ACHN (cell line): ENCODE measurements at places on chromosomes 4 and X.
A peak's percentile ranks its signal among the peaks of the same experiment; 100 is the strongest.

- no peak for DNase-seq
These were observed 1.8 kb downstream of the PNMA5 start for GRCh38 chrX:152992115-152992514.

DNA sequence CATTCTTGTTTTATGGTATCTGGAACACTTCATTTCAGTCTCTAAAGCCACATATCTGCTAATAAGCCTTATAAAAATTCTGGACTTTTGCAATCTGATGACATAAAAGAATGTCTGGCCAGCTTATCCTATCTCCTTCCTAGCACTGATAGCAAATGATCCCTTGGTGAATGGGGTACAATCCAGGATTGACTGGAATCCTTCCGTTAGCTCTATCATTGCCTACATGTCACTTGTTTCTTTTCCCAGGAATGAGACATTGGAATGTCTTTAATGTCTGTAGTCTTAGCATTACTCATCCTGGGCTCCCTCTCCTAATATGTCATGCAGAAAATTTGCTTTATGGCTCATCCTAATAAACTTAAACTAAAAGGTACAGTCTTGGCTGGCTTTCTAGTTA, 14.8 kb upstream of the PABPC4L start:
- peak; percentile 29 for DNase-seq

DNA sequence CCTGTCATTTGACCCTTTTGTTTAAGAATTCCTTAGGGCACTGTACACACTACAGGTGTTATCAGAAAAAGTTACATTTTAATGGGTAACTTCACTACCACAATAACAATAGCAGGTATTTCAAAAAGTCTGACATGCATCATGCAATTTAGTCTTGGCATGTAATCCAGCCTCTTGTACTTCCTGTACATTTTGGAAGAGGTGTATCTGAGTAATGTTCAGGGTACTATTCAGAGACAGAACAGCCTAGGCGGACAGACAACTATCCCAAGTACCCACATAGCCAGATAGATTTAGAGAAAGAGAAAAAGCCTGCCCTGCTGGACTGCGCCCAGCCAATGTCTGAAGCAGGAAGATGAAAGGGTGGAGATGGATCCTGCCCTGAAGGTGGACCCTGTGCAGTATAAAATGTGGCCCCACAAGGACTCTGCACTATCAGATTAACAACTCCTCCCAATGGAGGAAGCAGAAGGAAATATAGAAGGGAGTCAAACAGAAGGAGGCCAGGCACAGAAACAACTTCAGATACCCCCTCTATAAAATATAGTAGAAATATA, 8.5 kb downstream of the UGT2B7 start:
- DNase-seq = no peak

DNA sequence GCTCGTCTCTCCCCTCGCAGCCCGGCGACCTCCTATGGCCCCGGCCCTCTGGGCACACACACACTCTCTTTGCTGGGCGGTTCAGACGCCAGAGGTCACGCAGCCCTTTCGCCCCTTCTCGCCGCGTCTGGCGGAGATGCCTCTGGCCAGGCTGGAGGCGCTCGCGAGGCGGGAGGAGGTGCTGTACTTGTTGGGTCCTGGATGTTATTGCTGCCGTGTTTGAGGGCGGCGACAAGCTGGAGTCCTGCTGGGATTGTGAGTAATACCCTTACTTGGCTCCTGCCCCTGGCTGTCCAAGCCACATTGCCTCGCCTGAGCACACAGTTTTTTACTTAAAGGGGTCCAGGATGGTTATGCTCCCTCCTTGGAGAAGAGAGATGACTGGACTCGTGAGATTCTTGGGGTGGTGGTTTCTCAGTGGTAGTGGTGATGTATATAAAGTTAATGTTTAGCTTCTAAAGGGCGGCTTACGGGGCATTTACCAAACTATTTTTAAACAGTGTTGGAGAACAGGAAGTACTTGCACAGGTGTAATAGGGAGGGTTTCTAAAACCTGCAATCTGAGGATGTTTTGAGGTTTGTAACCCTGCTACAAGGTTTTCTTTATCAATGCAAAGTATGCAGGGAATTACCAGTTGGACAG, 572 bp downstream of the USP53 start:
- peak; percentile 92 for DNase-seq

DNA sequence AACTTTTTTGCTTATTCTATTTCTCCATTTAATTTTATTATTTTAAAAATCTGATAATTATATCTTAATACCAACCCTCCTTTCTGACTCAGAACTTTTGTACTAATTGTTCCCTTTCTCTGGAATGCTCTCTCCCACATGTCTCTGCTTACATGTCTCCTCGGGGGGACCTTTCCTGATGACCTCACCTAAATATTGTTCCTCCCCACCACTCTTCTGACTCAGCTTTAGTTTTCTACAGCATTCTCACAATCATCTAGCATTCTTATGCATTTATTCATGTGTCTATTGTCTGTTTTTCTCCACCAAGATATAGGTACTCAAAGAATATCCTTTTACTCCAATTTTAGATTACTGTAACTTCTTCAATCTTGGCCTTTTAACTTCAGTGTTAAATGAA, 128.7 kb downstream of the MSL3 start:
- no peak for DNase-seq

GRCh38 chr4:98530572-98530971, 127.8 kb downstream of the TSPAN5 start:
- DNase-seq = no peak

DNA sequence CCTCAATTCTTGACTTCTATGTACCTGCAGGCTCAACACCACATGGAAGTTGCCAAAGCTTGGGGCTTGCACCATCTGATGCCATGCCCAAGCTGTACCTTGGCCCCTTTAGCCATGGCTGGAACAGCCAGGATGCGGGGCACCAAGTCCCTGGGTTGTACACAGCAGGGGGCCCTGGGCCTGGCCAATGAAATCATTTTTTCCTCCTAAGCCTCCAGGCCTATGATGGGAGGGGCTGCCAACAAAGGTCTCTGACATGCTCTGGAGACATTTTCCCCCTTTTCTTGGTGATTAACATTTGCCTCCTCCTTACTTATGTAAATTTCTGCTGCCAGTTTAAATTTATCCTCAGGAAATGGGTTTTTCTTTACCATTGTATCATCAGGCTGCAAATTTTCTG, 1428.1 kb downstream of the C4orf33 start:
- no peak for DNase-seq

DNA sequence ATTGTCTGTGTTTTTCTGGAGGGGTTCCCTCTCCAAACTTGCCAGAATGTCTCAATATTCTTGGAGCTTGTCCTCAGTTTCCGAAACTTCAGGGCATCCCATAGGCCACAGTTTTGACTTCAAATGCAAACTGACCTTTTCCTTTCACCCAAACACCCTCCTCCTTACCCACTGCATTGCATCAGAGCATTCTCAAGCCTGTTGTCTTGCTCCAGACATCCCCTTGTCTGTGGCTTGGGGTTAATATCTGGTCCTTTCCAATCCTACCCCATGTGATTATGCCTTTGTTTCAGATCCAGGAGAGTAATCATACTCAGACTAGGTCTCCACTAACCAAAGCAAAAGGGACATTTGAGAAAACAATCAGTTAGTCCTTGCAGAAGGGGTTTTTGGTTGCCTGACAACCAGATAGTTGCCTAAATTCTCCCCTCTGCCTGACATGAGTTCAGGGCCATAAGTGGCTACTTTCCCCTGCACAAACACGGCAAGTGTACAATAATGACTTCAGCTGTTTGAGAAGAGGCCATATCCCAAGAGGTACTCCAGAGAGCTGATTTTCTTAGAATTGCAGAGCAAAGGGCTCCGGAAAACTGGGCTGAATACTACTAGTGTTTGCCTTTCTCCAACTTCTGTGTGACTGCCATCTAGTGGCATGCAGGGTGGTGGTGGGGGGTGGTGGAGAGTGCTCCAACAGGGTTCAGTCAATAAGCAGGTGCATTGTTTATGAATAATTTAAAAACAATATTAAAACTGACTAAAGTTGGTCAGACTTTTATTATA, 130.2 kb downstream of the CHRDL1 start:
- peak; percentile 15 for DNase-seq

GRCh38 chr4:106809076-106809475, 227.0 kb downstream of the DKK2 start:
- peak; percentile 42 for DNase-seq

- DNase-seq = no peak
These were observed 434.9 kb upstream of the GALNTL6 start for GRCh38 chr4:171378323-171378722.

GRCh38 chrX:22025751-22026150, 6.4 kb upstream of the PHEX start:
- DNase-seq = no peak

- DNase-seq = no peak
These were observed 47.4 kb downstream of the TMPRSS11E start for GRCh38 chr4:68494688-68495087.

GRCh38 chr4:24160358-24160757, 270.5 kb upstream of the PPARGC1A start:
- DNase-seq = no peak

DNA sequence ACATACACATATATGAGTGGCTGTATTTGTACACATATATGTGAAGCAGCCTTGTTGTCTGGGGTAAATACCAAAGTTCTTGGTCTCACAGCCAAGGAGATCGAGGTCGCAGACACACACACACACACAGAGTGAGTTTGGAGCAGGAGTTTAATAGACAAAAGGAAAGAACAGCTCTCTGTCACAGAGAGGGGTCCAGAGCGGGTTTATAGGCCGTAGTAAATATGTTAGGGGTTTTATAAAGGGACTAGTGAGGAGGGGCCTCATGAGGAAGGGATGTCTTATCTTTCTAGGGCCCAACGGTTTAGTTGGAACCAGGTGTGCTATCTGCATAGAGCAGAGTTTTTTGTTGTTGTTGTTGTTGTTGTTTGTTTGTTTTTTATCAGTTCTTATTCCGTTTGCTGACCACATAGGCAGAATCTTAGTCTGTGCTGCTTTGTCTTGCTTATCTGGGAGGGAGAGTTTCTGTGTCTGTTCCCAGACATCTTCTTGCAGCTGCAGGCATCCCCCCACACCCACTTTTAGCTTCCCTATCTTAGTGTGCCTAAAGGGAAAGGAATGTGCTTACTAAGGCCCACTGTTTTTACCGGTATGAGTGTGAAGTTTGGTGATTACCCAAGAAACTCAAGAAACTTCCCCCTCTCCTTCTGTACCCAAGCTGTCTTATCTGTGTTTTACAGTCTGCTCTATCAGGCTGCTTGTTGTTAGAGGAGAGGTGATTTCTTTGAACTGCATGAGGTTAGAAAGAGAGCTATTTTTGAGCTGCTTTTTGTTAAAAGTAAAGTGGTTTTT, 91.9 kb downstream of the TENT5D start:
- no peak for DNase-seq

DNA sequence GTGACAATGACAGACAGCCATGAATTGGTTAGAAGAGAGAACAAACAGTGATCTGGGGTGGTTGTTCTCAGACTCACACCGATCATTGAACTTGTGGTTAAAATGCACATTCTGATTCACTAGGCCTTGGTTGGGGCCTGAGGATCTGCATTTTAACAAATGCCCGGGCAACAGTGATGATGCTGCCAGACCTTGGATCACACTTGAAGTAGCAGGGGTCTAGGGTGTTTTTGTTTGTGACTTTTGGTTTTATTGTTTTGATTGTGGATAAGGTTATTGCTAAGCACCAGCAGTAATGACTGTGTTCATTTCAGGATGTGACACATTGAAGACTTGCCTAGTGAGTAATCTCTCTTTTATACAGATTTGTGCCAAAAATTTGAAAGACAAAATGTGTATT, 36.5 kb downstream of the TXLNG start:
- no peak for DNase-seq

GRCh38 chr4:169439244-169439643, 168.5 kb upstream of the SH3RF1 start:
- no peak for DNase-seq

DNA sequence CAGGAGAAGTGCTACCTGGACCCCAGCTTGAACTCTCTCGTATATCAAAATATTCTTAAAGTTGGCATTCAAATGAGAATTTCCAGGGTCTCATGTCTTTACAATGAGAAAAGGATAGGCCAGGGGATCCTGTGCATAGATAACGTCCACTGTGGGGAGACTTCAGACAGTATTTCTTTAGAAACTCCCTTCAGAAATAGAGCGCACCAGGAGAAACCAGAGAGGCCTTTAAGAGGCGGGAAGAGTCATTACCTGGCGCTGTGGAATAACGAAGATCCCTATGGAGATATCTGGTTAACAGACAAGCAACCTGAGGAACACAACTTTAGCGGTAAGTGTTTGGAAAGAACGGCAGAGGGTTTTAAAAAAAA, 600 bp downstream of the RADX start:
- DNase-seq = peak; percentile 35
